SHP77 treated with DMSO at 0.1 percent for 48 hours (cell line): ENCODE measurements at places on chromosomes 16 and 17.

DNA sequence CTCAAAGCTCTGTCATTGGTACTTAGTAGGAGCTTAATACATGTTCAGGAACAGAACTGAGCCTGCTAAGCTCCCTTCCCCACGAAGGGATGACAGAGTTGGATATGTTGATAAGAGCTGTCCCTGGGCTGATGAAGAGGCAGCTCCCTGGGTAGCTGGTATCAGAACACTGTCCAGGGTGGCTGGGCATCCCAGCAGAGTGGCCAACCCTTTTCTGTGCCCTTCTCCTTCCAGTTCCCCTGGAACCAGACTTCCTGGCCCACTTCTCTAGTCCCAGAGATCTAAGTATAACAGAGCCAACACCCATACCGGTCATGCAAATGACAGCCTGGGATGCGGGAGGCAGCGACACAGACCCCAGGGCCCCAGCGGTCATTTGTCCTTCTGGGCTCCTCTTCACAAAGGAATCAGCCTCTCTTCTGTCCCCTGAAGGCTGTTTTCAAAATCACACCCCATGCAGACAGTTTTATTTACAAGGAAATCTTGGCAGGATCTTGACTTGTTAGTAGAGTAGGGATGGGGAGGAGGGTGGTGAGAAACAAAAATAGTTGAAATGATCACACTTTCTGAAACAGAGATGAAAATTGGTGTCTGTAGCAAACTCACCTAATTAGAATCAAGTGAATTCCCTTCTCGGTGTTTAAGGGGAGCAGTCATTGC lies 1.4 kb upstream of the RHBDL3 start:
- DNase-seq = no peak

- DNase-seq = peak; percentile 54
These were observed 21.1 kb upstream of the TFAP4 start for GRCh38 chr16:4293822-4294457.

- DNase-seq = no peak
These were observed 2.0 kb downstream of the AXIN2 start for GRCh38 chr17:65559461-65559803.

- peak; percentile 74 for DNase-seq
These were observed 8.6 kb downstream of the SLC7A5 start for GRCh38 chr16:87860553-87861299.

- DNase-seq = peak; percentile 53
These were observed 1.7 kb upstream of the KPNA2 start for GRCh38 chr17:68033636-68034451.

DNA sequence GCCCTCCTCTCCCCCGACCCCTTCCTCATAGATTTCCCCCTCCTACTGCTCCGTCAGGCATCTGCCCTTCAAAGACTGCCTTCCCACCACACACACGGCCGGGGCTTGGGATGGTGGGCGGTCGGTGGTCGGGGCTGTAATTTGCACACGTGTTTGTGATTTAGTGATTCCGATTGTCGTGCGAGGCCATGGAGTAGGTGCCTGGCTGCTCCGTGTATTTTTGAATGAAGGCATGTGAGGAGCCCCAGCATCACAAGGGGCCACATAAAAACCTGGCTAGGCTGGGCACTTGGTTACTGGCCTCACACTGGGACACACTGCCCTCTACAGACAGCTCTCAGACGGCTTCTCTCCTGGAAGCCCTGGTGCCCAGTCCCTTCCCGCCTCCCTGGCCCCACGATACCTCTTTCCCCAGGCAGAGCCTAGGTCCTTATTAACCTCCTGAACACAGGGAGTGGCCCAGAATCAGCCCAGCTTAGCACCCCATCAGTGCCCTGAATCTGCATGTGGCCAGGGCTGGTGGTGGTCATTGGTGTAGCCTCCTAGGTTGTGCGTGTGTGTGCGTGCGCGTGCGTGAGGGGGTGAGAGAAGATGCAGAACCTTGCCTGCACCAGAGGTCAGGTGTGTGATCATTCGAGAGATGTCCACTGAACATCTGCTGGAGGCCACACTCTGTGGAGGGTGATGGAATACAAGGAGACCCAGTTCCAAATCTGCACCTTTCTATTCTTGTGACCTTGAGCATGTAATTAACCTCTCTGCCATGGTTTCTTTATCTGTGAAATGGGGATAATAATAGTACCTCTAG lies 1.3 kb upstream of the SOCS1 start:
- DNase-seq = peak; percentile 73

DNA sequence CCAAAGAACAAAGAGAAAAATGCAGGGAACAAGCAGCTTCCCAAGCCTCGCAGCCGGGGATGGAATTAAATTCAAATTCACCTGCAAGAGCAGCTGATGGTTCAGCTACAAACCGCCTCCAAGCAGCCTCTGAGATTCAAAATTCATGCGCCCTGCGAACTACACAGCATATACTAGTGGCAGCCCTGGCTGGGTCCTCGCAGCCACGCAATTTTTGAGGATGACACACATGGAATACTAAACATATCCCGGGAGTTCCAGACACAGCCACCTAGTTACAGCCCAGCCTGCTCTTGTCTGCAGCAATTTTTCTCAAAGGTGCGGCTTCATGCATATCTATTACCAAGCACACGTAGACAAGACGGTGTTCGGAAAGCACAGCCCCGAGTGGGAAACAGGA lies 35.9 kb upstream of the KIFC3 start:
- DNase-seq = no peak

DNA sequence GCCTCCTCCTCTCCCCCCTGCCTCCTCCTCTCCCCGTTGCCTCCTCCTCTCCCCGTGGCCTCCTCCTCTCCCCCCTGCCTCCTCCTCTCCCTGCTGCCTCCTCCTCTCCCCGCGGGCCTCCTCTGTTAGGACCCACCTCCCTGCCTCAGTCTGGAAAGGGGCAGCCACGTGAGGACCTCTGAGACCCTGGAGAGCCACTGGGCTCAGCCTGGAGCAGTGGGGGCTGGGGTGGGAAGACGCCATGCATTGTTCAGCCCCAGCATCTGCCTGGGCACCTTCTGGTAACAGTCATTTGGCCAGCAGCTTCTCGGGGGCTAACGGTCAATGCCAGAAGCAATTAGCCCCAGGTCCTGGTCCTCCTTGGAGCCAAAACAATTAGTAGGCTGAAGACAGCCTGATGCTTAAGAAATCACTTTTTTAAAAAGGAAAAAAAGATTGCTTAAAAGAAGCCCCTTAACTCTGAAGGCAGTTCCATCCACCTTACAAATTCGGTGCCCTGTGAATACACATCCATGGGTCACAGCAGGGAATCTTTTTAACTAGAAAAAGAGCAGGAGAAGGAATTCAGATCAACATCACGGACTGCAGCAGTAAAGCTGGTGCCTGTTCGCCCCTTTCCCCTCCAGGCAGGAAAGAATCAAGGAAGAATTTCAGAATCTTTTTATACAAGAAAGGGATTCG lies 29.8 kb downstream of the NXN start:
- DNase-seq = no peak

DNA sequence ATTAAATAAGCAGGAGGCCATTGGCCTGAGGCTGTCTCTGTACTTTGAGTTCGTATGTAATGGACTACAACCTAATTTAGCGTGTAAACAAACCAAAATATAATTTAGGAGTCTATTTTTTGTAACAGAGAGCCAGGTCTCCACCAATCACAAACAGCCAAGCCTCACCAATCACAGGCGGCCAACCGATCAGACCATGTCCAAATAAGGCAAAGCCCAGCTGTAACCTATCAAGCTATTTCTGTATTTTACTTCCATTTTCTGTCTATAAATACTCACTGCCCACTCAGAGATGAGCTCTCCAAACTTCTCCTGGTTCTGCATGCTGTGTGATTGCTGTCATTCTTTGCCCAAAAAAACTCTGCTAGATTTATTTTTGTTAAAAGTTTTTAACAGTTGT lies 322.7 kb downstream of the NPIPA8 start:
- DNase-seq = no peak

DNA sequence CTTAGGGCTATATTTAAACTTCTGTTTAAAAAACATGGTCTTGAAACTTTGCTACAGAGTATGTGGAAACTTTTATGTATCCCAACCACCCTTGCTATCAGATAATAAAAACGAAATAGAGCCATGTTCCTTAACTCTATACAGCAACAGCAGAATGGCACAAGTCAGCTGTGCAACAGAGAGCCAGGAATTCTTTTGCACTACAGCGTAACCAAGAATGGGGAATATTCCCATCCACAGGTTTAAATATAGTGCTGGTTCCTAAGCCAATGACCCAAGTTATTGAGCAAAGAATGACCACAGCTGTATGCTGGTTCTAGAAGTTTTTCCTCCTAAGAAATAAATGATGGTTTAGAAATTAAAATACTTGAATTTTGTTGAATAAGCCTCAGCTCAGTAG lies 33.1 kb downstream of the SETD6 start:
- DNase-seq = no peak

DNA sequence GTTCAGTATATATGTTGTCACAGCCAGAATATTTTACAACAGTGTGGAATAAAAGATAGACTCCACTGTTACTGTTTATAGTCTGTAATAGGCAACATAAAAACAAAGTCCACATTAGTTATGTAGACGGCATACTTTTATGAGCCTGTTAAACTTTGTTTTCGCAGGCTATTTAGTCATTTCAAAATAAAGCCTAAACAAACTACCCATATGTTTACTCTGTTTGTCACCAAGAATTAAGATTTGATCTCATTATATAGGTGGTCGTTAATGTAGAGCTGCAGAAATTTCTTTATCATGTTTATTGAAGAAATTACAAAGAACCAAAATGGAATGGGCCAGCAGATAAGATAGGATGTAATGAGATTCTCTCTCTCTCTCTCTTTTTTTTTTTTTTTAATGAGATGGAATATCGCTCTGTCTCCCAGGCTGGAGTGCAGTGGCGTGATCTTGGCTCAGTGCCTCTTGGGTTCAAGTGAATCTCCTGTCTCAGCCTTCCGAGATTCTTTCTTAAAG lies 943.8 kb upstream of the SOX9 start:
- no peak for DNase-seq

GRCh38 chr16:66070140-66070917 lies 296.2 kb upstream of the CDH5 start:
- DNase-seq = no peak

- no peak for DNase-seq
These were observed 1115.6 kb upstream of the GOT2 start for GRCh38 chr16:59849716-59850115.

GRCh38 chr16:79473456-79473855 lies 127.1 kb downstream of the MAF start:
- DNase-seq = peak; percentile 50

GRCh38 chr17:17264430-17264829 lies 16.6 kb downstream of the COPS3 start:
- DNase-seq = no peak

DNA sequence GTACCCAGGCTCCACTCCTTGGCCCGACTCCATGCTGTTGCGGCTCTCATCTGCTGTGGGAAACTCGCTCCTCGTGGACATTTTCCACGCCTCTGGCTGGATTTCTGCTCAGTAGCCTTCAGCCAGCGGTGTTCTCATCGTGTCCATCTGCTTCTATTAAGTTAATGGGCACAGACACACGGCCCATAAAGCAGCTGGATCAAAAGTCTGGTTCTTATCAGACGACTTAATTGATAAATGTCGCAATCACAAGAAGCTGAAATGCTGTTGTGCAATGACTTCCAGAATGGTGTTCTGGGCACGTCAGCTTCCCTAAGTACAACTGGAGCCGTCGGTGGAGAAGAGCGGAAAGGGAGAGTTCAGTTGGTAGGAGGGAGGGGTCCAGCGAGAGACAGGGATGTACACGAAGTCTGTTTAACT lies 211.7 kb upstream of the CHMP6 start:
- DNase-seq = no peak

- no peak for DNase-seq
These were observed 136.4 kb downstream of the ABCC6 start for GRCh38 chr16:16086653-16087446.

DNA sequence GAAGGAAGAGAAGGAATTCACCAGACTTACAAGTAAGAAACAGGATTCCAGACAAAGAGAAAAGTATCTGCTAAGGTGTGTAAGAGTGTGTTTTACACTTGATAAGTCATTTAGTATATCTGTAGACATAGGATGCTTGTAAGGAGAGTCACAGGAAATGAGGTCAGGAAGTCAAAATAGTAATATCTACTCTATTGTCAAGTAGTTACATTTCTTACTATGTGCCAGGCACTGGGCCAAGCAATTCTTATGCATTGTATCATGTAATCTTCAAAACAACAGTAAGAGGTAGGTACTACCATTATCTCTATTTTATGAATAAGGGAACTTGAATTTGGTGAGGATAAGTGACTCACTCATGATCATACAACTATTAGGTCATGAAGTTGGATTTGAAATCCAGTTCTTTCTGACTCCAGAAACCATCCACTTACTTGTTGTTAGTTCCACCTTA lies 129.1 kb downstream of the SNX11 start:
- DNase-seq = no peak

- DNase-seq = no peak
These were observed 24.9 kb upstream of the CRYM start for GRCh38 chr16:21302898-21303528.

DNA sequence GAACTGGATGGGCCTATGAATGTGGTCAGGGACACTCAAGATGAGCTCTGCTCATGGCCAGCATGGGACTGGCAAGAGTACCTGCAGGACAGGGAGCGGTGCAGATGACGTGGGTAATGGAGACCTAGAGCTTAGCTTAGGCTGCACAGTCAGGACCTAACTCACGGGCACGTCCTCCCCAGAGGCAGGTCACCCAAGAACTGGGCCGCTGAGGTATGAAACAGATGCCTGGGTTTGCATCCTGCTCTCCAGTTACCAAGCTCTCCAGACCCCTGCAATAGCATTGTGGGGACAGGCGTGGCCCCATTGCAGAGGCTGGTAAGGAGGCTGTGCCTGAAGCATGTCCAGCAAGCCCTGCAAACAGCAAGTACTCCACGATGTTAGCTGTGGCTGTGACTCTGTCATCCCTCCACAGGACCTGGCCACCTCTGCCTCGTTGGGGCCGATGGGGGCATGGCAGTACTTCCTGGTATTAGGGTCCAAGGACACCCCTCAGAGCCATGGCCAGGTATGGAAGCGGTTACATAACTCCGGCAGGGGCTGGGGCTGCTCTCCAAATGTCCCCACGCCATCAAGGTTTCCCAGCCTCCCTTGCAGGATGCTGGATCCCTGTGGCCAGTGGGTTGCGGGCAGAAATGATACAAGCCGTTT lies 37.5 kb upstream of the RBFOX3 start:
- DNase-seq = no peak

DNA sequence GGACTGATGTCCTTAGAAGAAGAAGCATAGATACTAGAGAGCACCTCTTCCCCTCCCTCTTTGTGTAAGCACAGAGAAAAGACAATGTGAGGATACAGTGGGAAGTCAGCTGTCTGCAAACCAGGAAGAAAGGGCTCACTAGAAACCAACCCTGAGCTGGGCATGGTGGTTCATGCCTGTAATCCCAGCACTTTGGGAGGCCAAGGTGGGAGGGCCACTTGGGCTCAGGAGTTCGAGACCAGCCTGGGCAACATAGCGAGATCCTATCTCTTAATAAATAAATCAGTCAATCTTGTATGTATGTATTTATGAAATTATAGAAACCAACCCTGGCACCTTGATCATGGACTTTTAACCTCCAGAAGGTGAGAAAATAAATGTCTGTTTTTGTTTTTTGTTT lies 118.3 kb downstream of the NPIPB5 start:
- DNase-seq = no peak

- DNase-seq = no peak
These were observed 62.5 kb downstream of the WIPI1 start for GRCh38 chr17:68394608-68395331.

- DNase-seq = no peak
These were observed 10.8 kb downstream of the EMP2 start for GRCh38 chr16:10569621-10570020.
